ENCODE measurements at places on chromosomes 16 and 17.
A peak's percentile ranks its signal among the peaks of the same experiment; 100 is the strongest.

GRCh38 chr17:55996826-55997225 lies 156.4 kb upstream of the ANKFN1 start:
- DNase-seq: peak; percentile 17

DNA sequence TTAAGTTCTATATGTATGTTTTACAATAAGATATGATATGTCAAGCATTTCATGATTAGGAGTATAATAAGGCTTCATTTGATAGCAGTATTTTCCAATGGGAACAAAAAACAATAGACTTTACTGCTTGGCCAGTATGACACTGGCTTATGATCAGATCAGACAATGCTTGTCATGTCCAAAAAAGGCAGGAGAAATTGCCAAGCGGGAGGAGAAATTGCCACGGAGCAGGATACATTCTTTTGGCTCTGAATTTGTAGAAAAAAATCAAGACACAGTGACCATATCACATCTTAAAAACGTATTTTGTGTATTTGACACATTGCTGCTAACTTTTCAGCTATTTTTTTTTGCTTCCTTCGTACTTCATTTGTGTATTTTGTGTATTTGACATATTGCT lies 404.1 kb downstream of the CNTNAP4 start:
- DNase-seq: no peak

DNA sequence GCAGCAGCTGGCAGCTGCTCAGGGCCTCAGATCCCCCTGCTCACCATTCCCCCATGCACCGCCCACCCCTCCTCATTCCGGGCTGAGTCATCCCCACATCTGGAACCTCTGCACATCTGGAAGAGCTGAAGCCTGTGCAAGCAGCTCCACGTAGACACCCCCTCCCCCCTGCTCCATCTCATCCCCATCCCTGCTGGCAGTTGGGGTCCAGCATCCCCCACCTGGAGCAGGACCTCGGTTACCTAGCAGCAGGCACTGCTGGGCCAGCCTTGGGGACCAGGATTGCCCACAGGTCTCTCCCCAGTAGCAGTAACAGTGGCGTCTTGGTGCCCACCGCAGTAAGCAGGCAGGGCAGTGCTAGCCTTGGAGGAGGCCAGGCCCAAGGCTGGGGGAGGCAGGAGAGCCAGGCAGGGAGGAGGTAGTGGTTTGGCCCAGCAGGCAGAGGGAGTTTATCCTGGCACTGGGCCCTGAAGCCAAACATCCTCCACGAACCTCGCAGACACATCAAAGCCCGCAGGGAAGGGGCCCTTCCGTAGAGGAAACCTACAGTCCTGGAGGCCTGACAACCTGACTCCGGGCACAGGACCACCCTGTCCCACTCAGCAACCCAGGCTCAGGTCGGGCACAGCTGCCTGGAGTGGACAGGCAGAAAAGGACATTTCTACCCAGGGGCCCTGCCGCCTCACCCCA lies 7.7 kb upstream of the TMEM92 start:
- DNase-seq: peak; percentile 75

GRCh38 chr17:75342996-75343395 lies 53.8 kb upstream of the SLC25A19 start:
- DNase-seq: no peak

DNA sequence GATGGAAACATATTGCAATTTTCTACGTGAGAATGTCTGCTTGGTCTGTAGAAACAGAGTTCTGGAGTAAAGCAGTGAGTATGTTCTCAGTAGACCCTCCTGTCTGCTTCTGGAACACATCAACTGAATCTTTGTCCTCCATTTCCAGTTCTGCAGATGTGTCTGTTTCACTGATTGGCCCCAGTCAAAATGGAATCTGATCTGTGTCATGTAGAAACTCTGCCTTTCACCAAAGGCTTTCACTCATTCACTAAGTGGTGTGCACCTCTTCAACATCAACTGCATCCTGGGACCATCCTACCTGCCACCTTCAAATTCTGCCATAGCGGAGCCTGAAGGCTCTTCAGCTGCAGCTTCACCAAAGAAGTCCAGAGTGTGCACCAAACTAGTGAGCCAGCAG lies 2.8 kb upstream of the ZNF267 start:
- no peak for DNase-seq

DNA sequence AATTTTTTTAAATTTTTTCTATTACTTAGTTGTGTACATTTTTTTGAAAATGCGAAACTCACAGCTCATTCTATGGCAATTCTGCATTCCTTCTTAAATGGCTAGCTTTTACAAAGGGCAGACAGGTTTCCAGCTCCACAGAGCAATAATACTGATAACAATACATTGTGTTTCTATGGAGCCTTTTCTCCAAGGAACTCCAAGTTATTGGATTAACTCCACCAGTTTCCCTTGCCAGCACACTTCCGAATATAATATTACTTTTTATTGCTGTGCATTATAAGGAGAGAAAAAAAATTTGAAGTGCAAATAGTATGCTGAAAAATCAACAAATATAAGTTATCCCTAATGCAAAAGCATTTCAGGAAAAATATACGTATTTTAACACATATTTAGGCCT lies 127.5 kb upstream of the PSMD7 start:
- DNase-seq: no peak

- peak; percentile 20 for DNase-seq
Observed at GRCh38 chr16:8611886-8612600, 9.5 kb upstream of the METTL22 start.

DNA sequence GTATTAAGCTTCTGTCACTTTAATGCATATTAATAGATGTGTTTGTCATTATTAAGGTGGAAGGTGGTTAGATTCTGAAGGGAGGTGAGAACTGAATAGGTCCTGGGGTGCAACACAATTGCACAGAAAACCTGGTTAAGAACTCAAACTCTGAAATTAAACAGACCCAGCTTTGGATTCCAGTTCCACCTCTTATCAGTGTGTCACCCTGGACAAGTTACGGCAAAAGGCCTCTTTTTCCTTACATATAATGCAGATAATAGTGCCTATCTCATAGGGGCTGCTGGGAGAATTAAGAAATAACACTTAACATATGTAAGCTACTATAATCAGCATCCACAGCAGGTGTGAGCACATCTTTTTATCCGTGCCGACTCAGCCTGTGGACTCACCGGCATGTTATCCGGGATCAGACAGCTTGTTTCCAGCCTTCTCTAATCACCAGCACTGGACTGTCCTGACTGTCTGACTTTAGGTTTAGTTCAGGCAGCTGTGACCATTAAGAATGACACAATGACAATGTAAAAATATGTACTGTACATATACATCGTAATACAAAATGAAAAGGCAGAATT lies 31.4 kb downstream of the TEX2 start:
- no peak for DNase-seq

DNA sequence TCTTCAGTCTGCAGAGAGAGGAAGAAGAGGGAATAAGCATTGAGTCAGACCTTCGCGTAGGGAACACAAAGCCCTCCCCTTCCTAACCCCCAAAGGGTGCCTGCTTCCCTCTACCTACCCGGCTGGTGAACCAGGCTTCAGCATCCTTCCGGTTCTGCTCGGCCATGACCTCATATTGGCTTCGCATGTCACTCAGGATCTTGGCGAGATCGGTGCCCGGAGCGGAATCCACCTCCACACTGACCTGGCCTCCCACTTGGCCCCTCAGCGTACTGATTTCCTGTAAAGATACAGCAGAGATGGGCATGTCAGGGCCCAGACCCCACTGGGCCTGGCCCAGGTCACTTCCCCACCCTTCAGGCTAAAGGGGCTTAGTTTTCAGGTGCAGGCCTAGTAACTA lies 3.8 kb downstream of the KRT19 start:
- DNase-seq: no peak

DNA sequence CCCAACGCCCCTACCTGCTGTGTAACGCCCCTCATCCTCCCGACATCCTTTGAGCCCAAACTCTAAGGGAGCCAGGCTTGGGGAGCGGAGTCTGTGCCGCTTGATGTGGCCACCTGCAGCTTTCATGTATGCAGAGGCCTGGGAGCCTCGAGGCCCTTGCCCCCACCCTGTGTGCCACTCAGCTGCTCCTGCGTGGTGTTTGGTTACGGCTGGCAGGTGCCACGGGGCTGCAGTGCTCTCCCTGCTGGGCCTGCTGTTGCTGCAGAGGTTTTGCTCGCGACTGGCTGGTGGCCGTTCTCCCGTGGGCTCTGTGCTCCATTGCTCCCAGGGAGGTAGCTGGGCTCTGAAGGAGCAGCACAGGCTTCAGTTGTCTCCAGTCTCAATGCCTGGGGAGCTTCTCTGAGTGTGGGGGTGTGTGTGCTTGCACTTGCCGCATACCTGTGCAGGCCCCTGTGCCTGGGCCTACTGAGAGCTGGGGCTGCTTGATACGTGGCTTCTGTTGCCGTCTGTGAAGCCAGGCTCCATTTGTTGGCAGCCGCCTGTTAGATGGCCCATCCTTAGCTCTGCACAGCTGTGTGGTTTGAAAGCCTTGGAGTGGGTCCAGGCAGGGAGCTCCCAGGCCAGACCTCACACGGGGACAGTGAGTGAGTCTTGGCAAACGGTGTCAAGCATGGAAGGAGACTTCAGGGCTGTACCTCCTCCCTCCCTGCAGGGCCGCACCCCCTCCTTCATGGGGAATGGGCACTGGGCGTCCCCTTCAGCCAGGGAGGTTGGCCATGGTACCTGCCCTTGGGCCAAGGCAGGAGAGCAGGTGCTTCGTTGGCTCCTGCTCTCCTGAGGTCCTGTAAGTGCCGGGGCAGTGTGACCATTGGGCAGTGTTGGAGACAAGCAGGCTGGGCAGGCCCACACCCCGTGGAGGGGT lies 47.2 kb downstream of the PDPK1 start:
- no peak for DNase-seq

DNA sequence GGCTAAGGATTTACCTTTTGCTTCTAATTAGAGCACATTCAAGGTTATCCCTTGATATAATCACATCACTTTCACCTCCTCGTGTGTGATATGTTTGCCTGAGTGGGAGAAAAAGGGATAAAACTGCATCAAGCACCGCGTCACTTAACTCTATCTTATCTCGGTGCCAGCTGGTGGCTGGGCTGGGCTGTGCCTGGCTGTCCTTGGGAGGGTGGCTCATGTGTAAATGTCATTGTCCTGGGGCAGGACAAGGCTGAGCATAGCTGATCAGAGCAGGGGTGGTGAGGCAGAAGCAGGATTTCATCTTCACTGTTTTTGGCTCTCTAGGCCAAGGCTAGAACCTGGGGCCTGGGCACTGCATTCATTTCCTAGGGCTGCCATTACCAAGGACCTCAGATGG lies 105.3 kb downstream of the RAP1GAP2 start:
- DNase-seq: no peak

DNA sequence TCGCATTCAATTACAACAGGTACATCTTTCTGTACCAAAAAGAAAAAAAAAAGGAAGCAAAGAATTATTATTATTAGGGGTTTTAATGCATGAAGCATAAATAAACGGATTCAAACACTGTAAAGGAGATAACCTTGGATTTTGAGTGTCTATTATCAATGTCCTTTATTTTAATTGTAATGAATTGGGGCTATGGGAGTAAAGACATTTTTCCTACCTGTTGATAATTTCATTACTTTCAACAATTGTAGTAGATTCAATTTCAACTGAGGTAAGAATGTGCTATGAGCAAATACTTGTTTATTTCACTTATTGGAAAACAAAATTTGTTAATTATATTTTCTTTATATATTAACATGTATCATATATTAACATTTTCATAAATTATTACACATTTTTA lies 855.6 kb downstream of the KCNJ2 start:
- DNase-seq: no peak

GRCh38 chr17:4582101-4582501 lies 2.2 kb upstream of the SMTNL2 start:
- DNase-seq: no peak

All from HFFc6 (cell line).